Caki2 (cell line): ENCODE measurements at places on chromosomes 1 and 21.
A peak's percentile ranks its signal among the peaks of the same experiment; 100 is the strongest.

DNA sequence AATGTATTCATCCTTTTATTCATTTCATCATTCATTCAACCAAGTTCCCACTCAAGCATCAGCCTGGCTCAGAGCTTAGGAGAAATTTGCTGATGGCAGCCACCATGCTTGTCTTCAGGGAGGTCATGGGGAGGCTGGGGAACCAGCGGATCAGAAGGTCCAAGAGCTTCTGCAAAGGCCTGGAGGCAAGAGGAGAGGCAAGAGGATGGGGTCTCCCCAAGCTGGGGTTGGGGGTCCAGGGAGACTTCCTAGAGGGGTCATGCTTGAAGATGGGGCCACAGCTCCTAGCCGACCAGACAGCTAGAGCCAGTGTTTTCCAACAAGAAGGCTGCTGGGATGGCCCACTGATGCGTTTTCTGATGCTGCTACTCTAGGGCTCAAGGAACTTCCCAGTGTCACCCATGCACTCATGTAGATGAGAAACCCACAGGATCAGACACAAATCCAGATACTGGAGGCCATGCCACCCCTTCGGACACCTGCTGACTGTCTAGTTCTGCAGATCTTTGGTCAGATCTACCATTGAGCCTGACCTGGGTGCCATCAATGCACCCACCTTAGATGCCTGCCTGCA lies 315.2 kb downstream of the AJAP1 start:
- no peak for DNase-seq

- no peak for DNase-seq
Measured at GRCh38 chr21:29904359-29905282, 35.2 kb downstream of the GRIK1 start.

- no peak for DNase-seq
Measured at GRCh38 chr1:23188434-23188884, 19.8 kb upstream of the LUZP1 start.

DNA sequence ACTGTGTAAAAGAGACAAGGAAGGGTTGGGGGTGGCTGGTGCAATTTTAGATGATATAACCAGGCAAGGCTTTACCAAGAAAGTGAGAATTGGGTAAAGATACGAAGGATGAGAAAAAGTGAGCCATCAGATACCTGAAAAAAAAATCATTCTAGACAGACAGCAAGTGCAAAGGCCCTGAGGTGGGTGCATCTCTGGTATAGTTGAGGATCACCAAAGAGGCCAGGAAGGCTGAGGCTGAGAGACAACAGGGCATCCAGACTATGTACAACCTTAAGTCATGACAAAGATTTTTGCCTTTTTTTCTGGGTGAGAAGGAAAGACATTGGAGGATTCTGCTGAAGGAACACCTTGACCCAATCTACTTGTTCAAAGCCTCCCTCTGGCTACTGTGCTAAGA lies 29.9 kb downstream of the RXRG start:
- DNase-seq = no peak

GRCh38 chr1:230140221-230141020 lies 73.4 kb downstream of the GALNT2 start:
- no peak for DNase-seq

DNA sequence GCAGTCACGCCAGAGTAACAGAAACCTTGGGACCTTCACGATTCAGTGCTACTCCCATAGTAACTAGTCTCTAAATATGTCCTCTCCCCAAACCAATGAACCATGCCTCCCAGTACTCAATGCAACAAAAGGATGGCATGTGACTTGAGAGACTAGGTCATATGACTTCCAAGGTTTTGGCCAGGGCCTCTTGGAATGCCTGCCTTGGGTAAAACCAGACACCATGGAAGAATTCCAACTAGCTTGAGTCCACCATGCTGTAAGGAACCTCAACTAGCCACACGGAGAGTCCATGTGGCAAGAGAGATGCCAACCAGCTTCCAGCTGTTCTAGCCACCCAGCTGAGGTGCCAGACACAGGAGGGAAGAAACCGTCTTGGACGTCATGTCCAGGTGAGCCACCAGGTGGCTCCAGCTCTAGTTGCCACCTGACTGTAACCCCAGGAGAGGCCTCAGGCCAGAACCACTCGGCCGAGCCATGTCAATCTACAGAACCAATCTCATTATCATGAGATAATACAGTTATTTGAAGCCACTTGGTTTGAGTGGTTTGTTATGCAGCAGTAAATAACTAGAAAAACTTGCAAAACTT lies 115.0 kb downstream of the SYF2 start:
- DNase-seq = no peak

DNA sequence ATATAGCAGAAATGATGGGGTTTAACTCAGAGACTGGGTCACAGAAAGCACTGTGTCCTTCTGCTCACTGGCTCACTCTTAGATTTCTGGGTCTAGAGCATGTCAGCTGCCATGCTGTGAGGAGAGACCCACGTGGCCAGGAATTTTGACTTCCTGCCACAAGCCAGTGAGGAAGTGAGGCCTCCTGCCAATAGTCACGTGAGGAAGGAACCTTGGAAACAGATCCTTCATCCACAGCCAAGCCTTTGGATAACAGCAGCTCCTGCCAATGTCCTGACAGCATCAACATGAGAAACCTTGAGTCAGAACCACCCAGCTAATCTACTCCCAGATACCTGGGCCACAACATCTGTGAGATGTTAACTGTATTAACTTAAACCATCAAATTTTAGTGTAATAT lies 114.5 kb upstream of the PLPPR5 start:
- DNase-seq = no peak

DNA sequence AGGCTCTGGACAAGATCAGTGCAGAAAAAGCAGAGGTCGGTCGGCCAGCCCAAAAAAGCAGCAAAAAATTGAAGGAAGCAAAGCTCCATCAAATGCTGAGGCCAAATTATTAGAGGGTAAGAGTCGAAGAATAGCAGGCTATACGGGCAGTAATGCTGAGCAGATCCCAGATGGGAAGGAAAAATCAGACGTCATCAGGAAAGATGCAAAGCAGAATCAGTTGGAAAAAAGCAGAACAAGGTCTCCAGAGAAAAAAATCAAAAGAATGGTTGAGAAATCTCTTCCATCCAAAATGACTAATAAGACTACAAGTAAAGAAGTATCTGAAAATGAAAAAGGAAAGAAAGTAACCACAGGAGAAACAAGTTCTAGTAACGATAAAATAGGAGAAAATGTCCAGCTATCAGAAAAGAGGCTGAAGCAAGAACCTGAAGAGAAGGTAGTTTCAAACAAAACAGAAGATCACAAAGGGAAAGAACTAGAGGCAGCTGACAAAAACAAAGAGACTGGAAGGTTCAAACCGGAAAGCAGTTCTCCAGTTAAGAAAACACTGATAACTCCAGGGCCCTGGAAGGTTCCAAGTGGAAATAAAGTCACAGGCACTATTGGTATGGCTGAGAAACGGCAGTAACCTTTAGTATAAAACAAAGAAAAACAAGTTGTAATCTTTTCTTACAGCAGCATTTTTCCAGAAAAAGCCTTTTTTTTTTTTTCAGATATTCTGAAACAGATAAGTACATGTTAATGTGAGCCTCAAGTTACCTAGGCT lies 75.7 kb downstream of the PHTF1 start:
- no peak for DNase-seq

GRCh38 chr1:160491017-160491416 lies 32.0 kb downstream of the SLAMF6 start:
- DNase-seq = no peak

GRCh38 chr1:225651872-225652728 lies 823 bp downstream of the ENAH start:
- DNase-seq = peak; percentile 45

GRCh38 chr1:16608838-16609560 lies 4.4 kb downstream of the NBPF1 start:
- no peak for DNase-seq

DNA sequence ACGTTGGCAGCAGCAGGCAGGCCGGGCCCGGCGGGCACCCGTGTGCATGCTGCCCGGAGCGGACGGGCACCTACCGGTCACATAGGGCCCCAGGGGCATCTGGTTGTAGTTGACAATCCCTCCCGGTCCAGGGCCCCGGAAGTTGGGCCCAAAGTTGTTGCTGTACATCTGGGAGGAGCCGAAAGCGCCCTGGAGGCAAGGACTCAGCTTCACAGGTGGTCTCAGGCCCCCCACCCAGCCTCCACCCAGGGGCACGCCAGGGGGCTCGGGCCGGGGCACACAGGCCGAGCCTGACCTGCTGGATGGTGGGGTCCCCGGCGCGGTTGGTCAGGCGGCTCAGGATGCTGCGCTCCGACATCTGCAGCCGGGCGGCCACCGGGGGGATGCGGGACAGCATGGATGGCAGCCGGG lies 60.6 kb downstream of the KCNAB2 start:
- DNase-seq = no peak

DNA sequence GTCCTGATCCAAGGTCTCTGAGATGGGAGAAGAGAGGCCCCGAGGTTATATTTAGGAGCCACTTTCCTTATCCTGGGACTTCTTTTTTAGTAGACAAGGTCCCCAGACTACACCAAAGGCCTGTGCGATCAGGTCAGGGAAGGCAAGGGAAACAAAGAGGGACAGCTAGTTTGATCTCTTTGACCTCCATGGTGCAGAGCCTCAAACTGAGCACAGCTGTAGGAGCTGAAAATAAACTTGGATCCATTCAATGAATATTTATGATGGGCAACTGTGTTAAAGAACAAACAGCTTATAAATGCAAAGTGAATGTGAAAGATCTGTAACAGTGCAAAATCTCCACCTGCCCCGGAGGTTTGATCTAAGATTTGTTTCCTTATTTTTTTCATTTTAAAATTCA lies 256.6 kb downstream of the DYRK1A start:
- no peak for DNase-seq

- DNase-seq = no peak
Measured at GRCh38 chr1:119954476-119955422, 58.4 kb upstream of the ADAM30 start.
